Neuronal stem cell (in vitro differentiated cells): ENCODE measurements at places on chromosomes 5 and 9.

DNA sequence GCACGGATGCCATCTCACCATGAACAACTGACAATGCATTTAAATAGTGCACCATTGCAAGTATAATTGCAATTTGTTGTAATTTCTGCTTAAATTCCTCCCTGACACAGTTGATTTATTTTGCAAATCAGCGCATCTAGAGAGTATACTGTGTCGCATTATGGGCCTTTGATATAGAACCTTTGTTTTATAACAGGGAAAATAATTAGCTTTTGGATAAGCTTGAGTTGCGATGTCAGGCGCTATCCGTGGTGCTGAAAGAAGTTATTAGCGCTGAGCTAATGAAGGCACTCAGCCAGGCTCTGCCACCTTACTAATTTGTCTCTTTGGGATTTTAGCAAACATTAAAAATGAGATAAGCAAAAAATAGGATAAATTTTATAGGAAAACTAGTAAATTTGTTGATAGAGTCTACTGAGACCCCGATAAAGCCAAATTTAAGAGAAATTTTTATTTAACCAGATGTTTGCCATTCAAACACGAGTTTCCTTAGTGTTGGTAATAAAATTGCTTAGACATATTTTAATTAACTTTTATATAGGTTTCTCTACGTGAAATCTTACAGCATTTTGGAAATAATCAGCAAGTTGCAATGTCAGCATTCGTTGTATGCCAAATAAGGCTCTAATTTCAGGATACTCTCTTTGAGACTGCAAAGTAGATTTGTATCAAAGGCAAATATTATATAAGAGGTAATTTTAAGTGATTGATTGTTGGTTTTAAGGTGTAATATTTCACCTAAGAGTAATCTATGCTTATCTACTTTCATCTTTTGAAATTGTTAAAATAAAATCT is 355.5 kb downstream of the TLR4 start:
- H3K36me3 ChIP-seq: no peaks in the 10 kb centered on the region
- no peak overlapping the region for H3K27ac ChIP-seq
- no peaks in the 10 kb centered on the region for H3K4me1 ChIP-seq
- H3K4me3 ChIP-seq: no peak overlapping the region
- peak; percentile 62 for DNase-seq

- no peaks in the 10 kb centered on the region for H3K27me3 ChIP-seq
- no peak overlapping the region for H3K4me3 ChIP-seq
Measured at GRCh38 chr5:169149317-169149716, 151.6 kb downstream of the SLIT3 start.

- H3K4me3 ChIP-seq: no peak overlapping the region
- peaks cover 4% of the 10 kb centered on the region for H3K4me1 ChIP-seq
- no peak overlapping the region for H3K27ac ChIP-seq
- no peaks in the 10 kb centered on the region for H3K36me3 ChIP-seq
- DNase-seq: no peak
Measured at GRCh38 chr9:70924380-70924779, 197.0 kb downstream of the TRPM3 start.

DNA sequence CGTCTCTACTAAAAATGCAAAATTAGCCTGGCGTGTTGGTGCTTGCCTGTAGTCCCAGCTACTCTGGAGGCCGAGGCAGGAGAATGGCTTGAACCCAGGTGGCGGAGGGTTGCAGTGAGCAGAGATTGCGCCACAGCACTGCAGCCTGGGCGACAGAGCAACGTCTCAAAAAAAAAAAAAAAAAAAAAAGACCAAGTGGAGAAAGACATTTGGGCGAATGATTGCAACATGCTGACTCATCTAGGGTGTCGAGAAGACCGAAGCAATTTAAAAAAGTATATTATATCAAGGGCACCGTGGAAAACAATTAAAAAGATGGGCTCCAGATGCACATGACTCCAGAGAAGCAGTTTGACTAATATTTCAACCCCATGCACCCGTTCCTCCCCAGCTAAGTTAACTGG is 9.2 kb downstream of the KLF4 start:
- peaks cover 17% of the 10 kb centered on the region for H3K27me3 ChIP-seq
- no peak for DNase-seq
- no peak overlapping the region for H3K4me3 ChIP-seq
- H3K36me3 ChIP-seq: no peaks in the 10 kb centered on the region

GRCh38 chr9:88897081-88897480 is 94.2 kb upstream of the S1PR3 start:
- H3K27ac ChIP-seq: no peak overlapping the region
- DNase-seq: no peak
- H3K4me1 ChIP-seq: no peaks in the 10 kb centered on the region
- no peaks in the 10 kb centered on the region for H3K36me3 ChIP-seq

- H3K4me1 ChIP-seq: no peaks in the 10 kb centered on the region
- H3K27ac ChIP-seq: no peak overlapping the region
- no peaks in the 10 kb centered on the region for H3K36me3 ChIP-seq
- no peak for DNase-seq
- H3K4me3 ChIP-seq: no peak overlapping the region
Measured at GRCh38 chr9:126119731-126120130, 206.9 kb upstream of the MVB12B start.

DNA sequence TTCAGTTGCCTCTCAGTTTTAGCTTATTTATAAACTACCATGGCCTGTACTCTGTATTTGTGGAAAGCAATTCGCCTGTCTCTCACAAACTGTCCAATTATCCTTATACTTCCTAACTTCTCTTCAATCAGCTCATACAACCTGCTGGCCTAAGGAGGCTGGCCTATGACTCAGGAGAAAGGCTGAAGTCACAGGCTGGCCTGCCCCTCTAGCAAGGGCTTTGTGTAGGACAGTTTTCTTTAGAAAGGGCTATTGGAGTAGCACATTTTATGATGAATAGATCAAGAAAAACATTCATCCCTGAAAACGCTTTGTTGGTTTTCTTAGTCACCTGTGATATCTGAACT is 988.7 kb upstream of the ARRDC3 start:
- no peaks in the 10 kb centered on the region for H3K27me3 ChIP-seq
- H3K4me1 ChIP-seq: peaks cover 2% of the 10 kb centered on the region
- H3K36me3 ChIP-seq: no peaks in the 10 kb centered on the region
- no peak overlapping the region for H3K27ac ChIP-seq
- no peak for DNase-seq

DNA sequence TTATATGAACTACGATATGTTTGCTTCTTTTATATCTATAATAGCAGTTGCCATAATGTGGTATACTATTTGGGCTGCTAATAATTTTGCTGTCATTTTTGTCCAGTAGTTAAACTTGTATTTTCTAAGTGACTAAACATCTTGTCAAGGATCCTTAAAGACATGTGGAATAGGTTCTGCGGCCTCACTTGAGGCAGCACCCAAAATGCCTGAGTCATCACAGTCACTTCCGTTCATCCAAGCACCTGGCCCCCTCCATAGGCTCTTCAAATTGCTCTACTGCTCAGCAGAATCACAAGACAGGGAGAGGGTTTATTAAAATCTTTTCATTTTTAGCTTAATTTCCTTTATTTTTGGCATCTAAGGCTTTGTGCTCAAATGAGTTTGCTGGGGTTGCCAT is 259.1 kb downstream of the AOPEP start:
- H3K27me3 ChIP-seq: no peaks in the 10 kb centered on the region
- peaks cover 14% of the 10 kb centered on the region for H3K4me1 ChIP-seq
- no peaks in the 10 kb centered on the region for H3K36me3 ChIP-seq
- DNase-seq: no peak

DNA sequence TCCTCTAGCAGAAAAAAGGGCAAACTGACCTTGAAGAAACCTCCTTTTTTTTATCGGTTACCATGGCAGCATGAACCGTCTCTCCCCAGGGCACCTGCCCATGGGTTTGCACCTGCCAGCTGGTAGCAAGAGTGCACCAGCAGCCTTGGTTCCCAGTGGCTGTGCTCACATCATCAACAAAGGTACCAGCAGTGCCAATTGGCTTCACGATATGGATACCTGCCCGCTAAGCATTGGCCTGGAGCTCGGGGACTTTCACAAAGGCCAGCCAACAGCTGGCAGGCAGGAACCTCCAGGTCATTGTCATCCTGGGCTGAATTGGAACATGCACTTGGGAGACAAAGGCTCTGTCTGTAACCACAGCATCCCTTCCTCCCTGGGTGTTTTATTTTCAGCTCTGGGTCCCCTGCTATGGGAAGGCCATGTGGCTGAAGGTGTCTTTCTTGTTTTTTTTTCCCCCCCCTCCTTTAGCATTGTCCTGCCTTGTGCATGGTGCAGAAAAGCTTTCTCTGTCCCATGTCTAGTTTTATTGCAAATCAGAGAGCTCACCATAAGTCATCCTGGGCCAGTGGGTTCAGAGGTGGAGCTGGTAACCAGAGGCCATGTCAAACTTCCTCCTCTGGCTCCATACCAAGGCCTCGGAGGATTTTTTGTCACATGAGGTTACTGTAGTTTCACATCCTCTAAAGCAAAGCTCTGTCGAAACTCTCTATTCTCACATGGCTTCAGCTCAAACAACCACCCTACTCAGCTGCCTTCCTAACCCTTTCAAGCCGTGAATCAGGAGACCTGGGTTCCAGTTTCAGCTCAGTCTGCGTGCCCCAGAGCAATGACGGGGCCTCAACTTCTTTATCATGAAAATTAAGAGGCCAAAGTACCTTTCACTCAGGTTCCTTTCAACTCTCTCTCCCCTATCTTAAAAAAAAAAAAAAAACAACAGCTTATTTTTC is 145.5 kb upstream of the MAP3K1 start:
- H3K4me1 ChIP-seq: peaks cover 2% of the 10 kb centered on the region
- no peaks in the 10 kb centered on the region for H3K36me3 ChIP-seq
- H3K27me3 ChIP-seq: no peaks in the 10 kb centered on the region
- no peak for DNase-seq
- H3K27ac ChIP-seq: no peak overlapping the region

DNA sequence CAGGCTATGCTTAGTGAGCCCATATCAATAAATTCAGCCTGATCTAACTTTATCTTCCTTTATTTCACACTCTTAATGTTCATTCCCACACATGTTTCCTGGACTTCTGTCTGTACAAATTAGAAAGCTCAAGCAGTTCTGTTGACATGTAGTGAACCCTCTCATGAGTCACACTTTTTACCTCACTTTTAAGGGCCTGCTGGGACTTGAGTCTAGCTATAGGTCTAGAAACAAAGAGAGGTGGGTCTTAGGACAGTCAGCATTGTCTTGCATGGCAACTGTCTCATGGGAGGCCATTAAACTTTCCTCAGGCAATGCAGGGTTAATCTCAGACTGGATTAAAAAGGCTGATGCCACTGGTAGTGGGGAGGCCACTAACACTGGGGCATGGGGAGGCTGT is 8.6 kb upstream of the CCNH start:
- H3K27me3 ChIP-seq: no peaks in the 10 kb centered on the region
- H3K27ac ChIP-seq: no peak overlapping the region
- DNase-seq: no peak
- H3K36me3 ChIP-seq: no peaks in the 10 kb centered on the region
